Kidney capillary endothelial cell (primary cell): ENCODE measurements at places on chromosomes 16 and 17.

DNA sequence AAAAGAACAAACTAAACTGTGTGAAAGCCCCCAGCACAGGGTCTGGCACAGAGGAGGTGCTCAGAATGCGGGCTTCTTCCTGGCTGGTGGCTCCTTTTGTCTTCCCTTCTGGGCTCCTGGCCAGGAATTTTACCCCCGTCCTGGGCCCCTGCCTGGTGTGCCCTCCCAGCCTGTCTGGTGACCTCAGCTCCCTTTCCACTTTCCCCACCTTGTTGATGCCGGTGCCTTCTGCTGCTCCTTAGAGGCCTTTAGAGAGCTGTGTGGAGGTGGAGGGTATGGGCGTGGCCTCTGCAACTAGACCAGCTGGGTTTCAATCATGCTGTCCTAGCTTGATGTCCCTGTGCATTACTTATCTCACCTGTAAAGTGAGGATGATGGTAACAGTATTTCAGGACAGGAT is 16.8 kb downstream of the PIRT start:
- no peak for DNase-seq

DNA sequence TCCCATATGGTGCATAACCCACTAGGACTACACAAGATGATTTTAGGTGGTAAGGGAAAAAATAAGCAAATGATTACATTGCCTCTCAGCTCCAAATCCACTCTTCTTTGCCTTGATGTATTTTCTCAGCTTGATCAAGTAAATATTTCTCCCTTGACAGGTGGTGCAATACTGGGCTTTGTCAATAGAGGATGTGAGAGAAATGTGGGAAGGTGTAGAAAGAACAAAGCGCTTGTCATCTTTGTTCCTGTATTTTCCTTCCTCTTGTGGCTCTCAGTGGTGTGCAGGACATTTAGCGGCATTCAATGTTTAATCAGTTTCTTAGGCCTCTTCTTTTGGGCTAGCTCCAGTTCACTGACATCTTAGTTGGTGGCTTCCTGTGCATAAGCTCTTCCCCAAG is 1165.8 kb upstream of the GOT2 start:
- DNase-seq = no peak

DNA sequence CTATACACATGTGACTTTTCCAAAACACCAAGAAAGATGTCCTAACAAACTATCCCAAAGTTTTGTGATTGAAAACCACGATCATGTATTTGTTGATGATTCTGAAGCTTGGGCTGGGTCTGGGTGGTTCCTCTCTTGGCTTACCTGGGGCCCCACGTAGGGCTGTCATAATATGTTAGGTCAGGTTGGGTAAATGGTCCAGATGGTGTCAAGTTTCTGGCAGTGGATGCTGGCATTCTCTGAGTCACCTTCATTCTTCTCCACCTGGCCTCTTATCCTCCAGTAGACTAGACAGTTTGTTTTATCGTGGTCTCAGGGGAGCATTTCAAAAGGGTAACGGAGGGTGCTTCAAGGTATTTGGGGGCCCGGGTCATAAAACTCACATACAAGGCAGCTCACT is 39.4 kb downstream of the SYCE1L start:
- DNase-seq = no peak

DNA sequence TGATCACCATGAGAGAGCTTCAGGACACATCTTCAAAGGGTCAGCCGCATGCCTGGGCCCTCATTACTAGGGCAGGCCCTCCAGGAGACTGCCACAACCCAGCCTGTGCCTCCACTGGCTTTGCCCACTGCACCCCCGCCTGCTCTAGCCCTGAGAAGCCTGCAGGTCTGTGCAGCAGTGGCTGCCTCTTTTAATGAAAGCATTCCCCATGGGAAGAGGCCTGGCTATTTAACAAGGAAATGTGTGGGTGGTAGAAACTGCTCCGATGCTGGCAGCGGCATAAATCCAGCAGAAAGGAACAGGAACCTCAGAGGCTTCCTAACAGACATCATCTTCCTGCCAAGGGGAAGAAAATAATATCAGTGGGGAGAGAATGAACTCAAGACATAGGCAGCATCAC is 375 bp upstream of the KRT32 start:
- no peak for DNase-seq

DNA sequence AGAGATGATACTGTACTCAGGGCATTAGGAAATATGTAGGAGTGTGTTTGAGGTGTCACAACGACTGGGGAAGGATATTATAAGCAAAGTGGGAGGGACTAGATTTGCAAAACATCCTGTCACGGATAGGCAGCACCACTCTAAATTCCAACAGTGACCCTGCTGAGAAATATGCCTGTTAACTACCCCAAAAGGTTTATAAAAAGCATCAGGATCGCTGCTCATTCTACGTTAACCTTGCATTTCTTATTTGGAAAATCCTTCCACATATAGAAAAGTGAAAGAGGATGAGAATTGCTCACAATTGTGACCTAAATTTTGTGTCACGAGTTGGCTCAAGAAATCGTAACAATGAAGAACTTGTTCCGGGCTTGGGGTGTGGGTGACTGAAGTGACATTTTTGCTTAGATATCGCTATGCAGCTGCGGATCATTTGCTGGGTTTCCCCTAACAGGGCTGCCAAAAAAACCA is 51.6 kb downstream of the N4BP1 start:
- no peak for DNase-seq
